ENCODE measurements at places on chromosomes 12 and 14. TPM values are rescaled to one million over a fixed set of nuclear protein-coding genes. Genes with fewer than 3 reads are reported as not detected.
A peak's percentile ranks its signal among the peaks of the same experiment; 100 is the strongest.

DNA sequence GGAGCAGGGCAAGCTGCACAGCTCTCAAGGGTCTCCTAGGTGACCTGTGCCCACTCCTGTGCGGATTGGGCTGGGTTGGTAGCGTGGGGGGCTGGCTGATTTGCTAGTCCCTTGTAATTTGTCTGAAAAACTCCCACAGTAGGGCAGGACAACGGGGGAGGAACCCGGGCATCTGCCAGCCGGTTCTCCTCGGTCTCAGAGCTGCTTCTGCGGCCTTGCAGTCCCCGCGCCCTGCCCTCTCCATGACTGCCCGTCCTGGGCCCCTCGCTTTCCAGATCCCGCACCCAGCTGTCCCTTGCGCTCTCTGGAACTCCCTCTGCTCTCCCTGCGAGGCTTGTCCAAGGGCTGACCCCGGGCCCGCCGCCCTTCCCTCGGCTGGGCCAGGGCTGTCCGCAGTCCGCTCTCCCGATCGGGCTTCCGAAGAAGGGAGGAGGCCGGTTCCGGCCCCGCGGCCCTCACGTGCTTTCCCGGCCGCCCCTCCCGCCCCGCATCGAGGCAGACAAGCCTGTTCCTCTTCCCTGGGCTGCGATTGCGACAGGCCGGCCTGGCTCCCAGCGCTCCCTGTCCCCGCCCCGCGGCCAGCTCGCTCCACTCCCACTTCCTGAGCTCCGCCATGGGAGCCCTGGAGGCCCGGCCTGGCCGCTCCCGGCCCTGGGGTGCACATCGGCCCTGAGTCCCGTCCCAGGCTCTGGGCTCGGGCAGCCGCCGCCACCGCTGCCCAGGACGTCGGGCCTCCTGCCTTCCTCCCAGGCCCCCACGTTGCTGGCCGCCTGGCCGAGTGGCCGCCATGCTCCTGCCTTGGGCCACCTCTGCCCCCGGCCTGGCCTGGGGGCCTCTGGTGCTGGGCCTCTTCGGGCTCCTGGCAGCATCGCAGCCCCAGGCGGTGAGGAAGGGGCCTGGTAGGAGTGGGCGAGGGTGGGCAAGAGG lies at the start of gene LTBR:
LTBR (plus strand) TSS at position 591 of the 927 bp plus-strand sequence; CDS start at position 788, 197 bp downstream.
- peak; percentile 76 for DNase-seq

DNA sequence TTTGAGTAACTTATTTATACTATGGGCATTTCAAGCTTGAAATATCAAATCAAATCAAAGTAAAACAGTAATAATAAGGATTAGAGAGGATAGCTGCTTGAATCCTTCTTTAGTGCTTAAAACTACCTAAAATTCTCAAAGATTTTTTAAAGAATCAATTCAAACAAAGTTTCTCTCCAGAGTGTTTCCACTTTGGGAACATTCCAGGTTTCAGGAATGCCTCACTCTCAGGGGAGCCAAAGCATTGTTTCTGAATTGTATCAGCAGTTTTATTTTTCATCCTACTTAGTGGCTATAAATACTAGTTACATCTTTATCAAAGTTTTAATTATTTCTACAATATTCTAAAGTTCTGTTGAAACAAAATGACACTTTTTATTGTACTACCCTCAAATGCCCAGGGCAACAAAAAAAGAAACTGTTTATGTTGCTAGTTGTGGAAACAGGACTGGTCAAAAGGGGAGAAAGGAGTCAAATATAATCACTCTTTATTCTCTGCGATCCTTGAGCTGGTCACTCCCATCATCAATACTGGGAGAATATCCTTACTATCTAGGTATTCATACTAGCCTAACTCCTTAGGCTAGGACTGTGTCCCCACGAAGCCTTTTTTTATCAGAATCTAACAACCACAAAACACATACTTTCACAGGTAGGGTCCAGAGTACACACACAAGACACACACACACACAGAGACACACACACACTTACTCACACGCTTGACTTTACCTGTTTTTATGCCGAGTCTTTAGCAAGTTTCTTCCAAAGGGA lies 598 bp downstream of the RASSF9 start:
- DNase-seq, result no peak

GRCh38 chr12:69284131-69284530 lies 44.8 kb downstream of the CPSF6 start:
- peak; percentile 32 for DNase-seq

- no peak for DNase-seq
Observed at GRCh38 chr14:85934123-85934885, 404.4 kb downstream of the FLRT2 start.

DNA sequence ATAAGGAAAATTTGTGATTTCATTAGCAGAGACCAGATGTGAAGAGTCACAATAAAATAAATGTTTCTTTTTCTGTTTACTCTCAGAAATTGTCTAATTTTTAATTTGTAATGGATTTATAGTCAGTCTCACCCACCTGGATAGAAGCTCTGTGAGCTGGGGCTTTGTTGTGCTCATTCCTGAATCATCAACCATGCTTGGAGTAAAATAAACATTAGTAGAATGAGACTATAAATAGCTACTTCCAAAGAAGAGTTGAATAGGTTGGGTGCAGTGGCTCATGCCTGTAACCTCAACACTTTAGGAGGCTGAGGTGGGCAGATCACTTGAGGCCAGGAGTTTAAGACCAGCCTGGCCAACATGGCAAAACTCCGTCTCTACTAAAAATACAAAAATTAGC lies 185.3 kb upstream of the FBXO33 start:
- no peak for DNase-seq

- no peak for DNase-seq
Observed at GRCh38 chr12:14950982-14951746, 10.2 kb downstream of the ARHGDIB start.

DNA sequence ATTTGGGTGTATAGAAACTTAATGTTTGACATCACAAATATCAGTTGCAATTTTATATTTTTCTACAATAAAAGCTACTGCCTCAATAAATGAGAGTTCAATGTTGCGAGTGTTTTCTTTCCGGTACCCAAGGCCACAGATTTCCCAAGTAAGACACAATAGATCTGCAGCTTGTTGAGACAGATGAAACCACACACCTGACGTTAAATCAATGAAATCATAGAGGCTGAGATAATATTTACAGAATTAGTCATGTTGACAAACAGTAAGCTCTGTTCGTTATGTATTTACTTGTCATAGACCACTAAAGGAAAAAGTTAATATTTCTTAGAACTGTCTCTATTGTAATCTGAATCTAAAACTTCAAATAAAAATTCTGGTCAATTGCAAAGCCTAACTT lies 49.2 kb upstream of the PTHLH start:
- DNase-seq, result no peak

DNA sequence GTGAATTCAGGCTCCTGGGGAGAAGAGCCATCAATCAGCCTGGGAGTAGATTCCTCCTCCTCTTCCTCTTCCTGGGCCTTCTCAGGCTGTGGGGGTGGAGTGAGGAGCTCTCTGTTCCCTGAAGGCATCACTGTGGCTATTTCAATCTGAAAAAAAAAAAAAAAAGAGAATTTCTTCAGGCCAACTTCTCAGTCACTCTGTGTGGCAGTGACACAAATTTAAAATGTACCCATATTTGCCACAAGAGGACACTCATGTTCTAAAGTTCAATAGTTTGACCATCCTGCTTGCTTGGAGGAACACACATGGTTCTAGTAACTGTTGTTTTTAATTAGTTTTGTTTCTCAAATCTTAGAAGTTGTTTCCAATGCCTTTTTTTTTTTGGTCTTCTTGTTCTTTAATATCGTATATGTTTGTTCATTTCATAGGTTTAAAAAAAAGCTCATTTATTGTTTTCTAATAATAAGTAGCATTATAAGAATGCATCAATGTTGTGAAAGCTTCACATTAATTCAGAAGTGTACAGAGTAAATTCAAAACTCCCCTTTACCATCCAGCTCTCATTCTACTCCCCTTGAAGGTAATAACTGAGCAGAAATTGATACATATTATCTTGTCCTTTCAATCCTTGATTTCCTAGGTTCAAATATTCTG lies 23.3 kb upstream of the CCER1 start:
- peak; percentile 56 for DNase-seq

- no peak for DNase-seq
Observed at GRCh38 chr12:75816897-75817296, 214.7 kb downstream of the PHLDA1 start.

GRCh38 chr14:84976805-84977204 lies 553.1 kb upstream of the FLRT2 start:
- DNase-seq, result no peak

- no peak for DNase-seq
Observed at GRCh38 chr12:51621156-51621922, 30.3 kb downstream of the SCN8A start.

DNA sequence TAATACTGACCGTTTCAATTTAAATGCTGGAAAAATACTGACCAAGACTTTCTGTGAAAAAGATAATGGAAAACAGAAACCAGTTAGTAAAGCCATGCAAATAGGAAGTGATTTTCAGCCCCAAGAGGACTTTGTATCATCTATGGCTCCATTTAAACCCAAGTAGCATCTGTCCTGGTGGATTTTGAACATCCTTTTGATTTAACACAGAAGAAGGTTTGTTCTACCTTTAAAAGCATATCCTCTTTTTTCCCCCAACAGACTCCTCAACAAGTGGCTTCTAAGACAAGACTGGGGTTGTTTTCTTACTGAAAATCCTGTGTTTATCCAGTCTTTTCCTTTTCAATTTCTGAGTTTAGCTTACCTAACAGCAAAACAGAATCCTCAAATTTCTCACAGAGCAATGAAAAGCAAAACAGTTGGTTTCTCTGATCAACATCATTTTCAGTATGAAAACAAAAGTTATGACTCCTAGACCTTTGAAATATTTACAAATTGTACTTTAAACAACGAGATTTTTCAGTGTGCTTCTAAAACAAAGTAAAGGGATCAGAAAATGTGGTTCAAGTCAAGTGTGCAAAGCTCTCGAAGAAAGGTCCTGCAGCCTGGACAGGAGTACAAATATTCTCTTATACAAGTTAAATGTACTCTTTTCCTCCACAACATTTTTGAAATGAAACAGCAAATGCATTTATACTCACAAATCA lies 2.9 kb downstream of the PHLDA1 start:
- no peak for DNase-seq

GRCh38 chr12:39886106-39886505 lies 219.8 kb downstream of the SLC2A13 start:
- DNase-seq, result no peak

- no peak for DNase-seq
Observed at GRCh38 chr12:53551889-53552291, 44.6 kb upstream of the NPFF start.

GRCh38 chr12:1703771-1704722 lies 13.2 kb downstream of the ADIPOR2 start:
- DNase-seq, result no peak

DNA sequence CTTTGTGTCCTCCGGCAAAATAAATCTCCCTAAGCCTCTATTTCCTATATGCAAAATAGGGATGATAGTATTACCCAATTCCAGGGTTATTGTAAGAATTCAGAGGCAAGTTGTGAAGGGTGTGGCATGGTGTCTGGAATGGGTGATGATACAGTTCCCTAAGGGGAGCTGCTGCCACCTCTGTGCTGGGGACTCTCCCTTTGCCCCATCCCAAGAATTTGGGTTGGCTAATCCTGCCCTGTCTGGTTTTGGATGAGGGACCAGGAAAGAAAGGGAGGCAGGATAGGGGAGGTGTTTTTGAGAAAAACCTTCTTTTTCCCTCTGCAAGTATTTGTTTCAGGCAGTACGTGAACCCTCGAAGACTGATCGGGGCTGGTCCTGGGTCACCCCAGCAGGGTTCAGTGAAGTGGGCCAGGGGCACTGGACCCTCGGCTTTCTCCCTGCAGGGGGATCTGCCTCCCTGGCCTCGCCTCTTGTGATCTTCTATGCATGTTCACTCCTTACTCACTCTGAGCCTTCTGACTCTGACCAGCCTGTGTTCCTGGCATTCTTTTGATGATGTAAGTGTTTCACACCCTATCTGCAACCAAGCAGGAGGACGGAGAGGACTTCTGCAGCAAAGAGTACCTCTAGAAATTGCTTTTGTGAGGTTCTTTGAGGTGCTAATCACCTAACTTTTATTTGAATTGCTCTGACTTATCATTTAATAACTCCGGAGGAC lies 60.8 kb downstream of the RASSF3 start:
- DNase-seq, result no peak

GRCh38 chr12:95990136-95990535 lies 6.0 kb downstream of the HAL start:
- DNase-seq, result no peak

DNA sequence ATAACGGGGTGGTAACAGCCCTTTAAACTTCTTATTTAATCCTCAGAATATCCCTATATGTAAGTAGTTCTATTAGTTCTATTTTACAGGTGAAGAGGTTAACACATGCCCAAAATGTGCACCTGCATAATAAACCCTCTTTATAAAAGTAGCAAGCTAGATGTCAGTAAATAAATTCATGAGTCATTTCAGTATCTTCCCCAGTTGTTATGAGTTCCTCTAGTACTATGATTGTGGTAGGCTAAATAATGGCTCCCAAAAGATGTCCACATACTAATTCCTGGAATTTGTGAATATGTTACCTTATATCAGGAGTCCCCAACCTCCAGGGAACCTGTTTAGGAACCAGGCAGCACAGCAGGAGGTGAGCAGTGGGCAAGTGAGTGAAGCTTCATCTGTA lies 106.5 kb downstream of the TMTC3 start:
- DNase-seq, result no peak

DNA sequence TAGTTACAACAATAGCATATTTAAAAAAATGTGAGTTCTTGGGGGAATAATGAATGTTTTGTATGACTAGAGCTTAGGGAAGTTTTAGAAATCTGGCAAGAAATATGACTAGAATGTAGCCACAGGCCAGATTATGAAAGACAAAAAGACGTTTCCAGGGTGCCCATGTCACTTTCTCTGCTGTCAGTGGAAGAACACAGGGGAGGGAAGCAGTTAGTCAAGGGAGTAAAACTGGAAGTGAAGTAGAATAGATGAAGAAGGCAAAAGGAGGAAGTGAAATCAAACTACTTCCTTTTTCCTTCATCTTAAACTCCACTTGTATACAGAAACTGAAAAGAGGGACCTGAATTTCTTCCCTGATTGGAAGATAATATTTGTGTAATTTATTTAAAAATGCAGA lies 81.2 kb upstream of the ATP2B1 start:
- DNase-seq, result no peak

KCNH3 gene
- 0.01 TPM for polyA plus RNA-seq

ETNK1 gene
- polyA plus RNA-seq, result 17.2 TPM

CIDEB gene
- 0.31 TPM for polyA plus RNA-seq
